ENCODE measurements at places on chromosomes 3 and 15. TPM values are rescaled to one million over a fixed set of nuclear protein-coding genes. Genes with fewer than 3 reads are reported as not detected.

DNA sequence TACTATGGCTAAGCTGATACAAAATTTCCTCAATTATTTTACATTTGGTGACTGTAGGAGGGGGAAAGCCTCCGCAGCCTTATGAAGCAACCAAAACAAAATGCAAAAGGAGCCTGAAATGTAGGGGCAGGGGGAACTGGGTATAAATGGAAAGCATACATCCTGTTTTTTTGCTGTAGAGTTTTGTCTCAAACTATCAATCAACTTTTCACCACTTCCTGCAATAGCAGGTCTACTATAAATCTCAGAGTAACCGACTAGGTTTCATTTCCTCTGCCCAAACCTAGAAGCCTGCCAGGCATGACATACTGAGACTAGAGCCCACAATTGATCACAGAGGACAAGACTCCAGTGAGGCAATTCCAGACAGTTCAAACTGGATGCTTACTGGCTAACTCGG, 91.3 kb downstream of the SHQ1 start:
- no peak for DNase-seq

DNA sequence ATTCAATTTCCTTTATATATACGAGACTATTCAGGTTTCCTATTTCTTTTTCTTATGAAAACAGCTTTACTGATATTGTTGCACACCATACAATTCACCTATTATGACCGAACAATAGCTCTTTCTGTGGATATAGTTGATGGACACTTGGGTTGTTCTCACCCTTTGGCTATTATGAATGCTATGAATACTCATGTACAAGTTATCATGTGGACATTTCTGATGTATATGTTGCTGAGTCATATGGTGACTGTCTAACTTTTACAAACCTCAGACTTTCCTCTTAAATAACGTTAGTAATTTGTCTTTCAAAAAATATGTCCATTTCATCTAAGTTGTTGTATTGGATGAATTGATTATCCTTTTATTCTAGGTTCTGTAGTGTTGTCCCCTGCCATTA, 15.7 kb upstream of the USF3 start:
- DNase-seq = no peak

The SYNPR gene
- total RNA-seq = not detected

- no peak for DNase-seq
These were observed 762 bp upstream of the ARL6 start for GRCh38 chr3:97763586-97764406.

GRCh38 chr15:83658430-83659416, 4.8 kb downstream of the ADAMTSL3 start:
- no peak for DNase-seq

Data from activated naive CD8-positive, alpha-beta T cell treated with anti-CD3 and anti-CD28 coated beads, Interleukin-2, amount 10 ng/mL, durations not matched to agents 7 days and 5 days (primary cell).